CD4-positive, alpha-beta T cell treated with Interleukin-4 for 1 hour (primary cell): ENCODE measurements at places on chromosomes 2 and 18.
A peak's percentile ranks its signal among the peaks of the same experiment; 100 is the strongest.

DNA sequence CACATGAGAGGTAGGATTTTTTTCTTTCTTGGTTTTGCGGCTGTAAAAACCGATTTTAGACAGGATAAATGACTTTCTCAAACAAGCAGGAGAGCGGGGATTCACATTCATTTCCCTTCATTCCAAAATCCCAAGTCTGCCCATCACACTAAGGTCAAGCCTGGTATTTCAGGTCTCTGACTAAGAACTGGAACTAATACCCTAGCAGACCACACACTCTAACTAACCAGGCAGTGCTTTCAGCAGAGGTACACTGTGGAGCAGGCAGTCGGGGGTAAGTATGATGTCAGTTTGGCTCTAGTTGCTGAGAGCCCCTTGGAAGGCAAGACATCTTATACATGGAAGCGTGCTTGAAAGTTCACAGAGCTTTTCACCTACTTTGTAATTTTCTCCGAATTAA, 128.1 kb upstream of the LHCGR start:
- DNase-seq = no peak

DNA sequence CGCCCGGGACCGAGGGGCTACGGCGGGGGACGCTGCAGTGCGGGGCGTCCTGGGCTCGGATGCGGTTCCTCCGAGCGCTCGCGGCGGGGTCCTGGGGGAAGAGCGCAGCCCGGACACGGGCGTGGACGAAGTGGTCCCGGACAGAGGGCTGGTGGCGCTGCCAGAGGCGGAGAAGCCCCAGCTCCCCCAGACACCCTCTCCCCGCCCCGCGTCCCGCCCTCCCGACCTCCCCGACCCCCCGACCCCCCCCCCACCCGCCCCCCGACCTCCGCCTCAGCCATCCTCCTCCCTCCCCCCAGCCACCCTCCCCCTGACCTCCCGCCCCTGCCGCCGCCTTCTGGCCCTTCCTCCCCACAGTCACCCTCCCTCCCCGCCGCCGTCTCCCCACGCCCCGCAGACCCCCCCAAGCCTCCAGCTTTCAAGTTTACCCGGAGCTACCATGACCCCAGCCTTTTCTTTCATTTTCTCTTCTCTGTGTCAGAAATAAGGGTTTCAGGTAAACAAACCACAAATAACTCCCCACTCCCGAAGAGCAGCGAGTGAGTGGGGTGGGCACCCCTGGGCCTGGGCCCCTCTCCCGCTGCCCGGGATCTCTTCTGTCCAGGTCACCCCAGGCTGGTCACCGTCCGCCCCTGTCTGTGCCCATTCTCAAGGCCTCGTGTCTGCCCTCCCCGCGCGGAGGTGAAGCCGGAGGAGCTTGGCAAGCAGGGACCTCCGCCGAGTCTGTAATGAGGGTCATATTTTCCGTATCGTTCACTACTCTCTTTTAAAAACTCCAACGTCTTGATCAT, 5.1 kb downstream of the NFATC1 start:
- DNase-seq = peak; percentile 74

DNA sequence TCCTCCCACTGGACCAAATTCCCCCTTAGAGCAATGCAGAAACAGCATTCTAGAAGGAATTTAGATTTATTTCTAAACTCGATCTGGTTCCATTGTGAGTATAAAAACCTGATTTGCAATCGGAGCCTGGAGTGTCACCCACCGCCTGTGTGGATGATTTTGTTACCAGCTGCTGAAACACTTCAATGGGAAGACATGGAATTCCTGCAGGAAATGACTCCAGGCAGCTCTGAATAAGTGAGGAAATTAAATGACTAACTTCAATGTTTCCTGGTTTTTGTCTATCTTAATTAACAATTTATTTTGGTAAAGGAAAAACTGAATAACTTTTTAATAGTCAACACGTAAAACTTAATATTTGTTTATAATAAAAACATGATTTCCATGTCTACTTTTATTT, 19.3 kb downstream of the CTAGE1 start:
- DNase-seq = no peak

DNA sequence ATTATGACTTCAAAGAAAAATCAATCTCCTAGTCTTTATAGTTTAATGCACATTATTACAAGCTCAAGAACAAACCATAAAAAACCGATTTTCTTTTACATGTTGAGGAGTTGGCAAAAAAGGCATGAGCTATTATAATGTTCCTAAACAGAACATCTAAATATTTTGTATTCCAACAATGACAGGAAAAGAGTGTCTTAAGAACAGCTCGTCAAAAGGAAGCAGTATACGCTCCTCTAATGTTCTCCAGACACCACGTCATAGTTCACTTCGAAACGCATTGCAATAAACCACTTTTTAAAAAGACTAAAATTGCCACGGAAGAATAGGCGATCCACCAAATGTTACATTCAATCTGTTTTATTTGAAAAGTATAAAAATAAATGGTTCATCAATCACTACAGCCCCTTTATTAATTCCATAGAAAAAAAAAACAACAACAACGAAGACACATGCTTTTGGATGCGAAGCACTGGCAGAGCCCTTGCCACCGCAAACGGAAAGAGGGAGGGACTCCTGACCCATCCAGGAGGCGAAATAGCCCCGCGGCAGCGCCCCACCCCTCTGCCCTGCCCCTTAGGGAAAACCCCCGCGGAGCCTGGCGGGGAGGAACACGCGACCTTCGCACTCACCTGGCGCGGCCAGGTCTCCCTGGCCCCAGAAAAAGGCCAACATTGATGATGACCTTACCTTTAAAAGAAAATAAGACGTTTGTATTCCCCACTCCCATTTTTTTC, 45.8 kb downstream of the MBP start:
- DNase-seq = no peak

DNA sequence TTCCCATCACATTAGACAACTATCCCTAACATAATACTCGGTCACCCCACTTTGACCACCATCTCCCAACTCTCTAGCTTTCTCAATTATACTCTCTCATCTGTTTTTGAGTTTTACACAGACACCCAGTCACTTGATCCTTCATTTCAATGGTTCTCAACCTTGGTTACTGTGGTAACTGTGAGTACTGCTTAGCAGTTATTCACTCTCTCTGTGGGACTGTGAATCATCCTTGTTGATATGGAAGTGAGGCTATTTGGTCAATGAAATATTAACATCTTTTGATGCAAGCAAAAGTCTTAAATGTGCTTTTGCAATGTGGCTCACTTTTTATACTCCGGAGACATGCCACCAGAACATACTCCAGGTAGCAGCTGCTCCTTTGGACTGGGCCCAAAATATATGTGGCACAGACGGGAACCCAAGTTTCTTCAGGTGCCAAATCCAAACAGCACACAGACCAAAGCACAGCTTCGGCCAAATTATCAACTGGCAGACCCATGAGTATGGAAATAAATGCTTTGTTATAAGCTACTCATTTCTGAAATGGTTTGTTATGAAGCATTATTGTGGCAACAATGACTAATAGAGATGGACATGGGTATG, 75.0 kb upstream of the SLC25A52 start:
- no peak for DNase-seq

DNA sequence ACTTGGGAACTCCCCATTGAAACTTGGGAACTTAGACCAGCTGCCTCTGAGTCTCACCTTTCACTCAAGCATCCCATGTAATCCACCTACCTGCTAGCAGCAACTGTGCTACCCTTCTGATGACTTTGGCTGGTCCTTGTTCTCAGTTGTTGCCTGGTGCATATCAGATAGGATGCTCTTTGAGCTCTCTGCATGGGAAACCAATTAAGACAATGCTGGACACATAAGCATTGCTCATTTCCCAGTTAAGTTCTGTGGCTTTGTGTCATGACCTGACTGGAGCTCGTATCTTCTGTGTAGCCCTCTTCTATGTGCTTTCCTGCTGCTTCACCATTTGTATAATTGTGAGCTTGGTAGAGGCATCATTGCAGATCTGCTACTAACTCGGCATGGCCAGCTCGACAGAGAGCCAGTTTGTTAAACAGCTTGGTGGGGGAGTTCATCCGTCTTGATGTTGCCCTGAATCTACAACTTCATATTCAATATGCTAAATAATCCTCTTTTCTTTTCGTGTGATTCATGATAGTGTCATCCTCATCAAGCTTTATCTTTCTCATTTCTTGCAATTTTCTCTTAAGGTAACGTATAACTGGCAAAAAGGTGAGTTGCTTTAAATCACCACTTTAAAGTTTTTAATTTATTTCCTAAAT, 447.5 kb upstream of the SLC14A2 start:
- DNase-seq = no peak

DNA sequence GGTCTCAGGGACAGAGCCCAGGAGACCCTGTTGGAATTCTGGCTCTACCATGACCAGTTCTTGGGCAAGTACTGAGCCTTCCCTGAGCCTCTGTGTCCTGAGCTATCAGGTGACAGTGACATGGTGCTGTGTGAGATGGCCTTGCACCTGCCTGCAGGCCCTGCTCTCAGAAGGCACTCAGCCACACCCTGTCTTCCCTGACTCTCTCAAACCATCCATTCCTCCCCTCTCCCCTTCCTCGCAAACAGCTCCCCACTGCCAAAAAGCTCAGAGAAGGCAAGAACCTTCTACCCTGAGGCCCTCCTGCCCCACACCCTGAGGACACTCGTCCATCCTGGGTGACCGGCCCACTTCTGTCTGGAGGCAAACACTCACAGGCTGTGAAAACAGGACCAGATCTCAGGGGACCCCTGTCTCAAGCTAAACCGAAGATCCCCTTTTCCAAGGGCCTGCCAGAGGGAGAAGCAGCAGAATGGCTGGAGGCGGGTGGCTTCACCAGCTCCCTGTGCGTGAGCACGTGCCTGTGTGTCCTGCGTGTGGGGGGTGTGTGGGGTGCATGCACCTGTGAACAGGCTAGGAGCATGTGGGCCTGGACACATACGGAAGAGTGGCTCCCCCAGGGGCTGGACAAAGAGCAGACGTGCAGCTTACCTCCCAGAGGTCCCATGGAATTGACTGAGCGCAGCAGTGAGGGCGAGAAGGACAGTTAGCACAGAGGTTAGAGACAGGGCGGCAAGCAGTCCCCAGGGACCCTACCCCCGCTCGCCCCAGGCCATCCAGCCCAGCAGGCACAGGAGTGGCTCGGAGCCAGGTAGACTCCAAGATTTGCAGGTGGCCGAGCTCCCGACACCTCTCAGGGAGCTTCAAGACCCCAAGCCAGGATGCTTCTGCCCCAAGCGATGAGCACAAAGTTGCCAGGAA, 53.9 kb downstream of the BIN1 start:
- DNase-seq = no peak

DNA sequence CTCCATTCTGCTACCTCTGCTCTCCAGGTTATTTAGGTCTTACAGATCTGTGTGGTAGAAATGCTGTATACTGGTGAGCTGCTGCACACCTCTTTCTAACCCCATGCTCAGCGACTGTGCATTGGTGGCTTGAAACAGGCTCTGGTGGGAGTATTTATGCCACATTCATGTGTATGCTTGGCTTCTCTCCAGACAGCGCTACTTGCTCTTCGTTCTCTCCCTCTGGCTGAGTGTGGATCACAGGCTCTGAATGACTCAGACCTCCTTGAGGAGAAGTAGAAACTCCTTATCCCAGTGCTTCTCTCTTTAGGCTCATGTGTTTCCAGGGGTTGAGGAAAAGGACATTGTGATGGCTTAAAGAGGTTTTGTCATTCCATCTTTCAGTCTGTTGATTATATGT, 54.9 kb downstream of the FHOD3 start:
- DNase-seq = no peak

DNA sequence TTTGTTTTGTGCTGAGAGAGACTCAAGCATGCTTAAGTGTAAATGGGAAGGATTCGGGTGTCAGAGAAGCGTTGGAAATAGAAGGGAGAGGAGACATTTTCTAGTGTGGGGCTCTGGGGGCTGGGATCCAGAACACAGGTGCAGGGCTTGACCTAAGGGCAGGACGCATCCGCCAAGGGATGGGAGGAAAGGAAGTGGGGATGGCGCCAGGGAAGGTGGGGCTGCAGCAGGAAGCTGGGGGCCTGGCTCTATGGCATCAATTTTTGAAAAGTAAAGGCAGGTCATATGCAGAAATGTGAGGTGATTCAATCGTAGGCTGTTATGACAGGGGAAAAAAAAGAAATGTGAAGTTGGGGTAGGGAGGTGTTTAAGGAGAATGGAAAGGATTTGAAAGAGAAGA, 143.2 kb upstream of the SERTAD2 start:
- DNase-seq = no peak

DNA sequence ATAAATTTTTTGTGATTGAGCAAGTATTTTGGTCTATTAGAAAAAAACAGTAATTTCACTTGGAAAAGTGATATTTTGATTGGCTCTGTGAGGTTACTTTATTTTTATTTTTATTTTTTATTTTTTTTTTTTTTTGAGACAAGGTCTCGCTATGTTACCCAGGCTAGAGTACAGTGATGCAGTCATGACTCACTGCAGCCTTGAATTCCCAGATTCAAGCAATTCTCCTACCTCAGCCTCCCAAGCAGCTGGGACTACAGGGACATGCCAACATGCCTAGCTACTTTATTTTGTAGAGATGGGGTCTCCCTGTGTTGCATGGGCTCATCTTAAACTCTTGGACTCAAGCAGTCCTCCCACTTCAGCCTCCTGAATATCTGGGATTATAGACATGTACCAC, 60.9 kb upstream of the MGAT5 start:
- DNase-seq = no peak

DNA sequence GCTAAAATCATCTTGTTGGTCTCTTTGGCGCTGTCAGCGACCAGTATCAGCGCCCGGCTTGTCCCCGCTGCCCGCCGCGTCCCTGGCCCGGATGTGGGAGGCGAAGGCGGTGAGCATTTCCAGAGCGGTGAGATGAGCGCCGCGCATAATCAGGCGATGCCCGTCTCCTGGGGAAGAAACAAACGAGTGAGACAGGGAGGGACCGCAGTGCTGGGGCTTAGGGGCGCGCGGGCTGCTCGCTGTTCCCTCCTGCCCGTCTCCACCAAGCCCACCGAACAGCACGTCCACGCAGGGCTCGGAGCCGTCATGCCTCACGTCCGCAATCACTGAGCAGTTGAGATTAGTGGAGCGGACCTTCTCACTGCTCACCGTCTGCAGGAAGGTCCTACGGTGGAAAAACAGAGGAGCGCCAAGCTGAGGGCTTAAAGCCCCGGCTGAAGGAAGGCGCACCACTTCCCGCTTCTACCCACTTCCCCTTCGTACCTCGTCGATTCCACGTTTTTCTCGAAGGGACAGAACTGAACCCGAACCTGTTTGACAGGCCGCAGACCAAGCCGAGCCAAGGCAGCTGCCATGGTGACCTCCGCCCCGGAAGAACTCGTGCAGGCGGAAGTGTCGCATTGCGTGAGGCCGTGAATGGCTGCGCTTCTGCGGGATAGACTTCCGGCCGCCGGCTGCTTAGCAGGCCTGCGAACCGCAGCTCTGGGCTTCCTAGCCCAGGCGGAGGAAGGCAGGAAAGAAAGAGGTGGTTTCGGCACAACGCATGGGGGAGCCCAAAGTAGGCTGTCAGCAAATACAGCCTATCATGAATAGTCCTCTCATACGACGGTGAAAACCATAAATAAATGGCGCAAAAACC, at the start of gene MRPL53:
Gene MRPL53, minus strand, starts transcription at position 595 of the 859 bp plus-strand sequence. Its CDS starts 20 bp downstream, at position 575.
- peak; percentile 96 for DNase-seq

DNA sequence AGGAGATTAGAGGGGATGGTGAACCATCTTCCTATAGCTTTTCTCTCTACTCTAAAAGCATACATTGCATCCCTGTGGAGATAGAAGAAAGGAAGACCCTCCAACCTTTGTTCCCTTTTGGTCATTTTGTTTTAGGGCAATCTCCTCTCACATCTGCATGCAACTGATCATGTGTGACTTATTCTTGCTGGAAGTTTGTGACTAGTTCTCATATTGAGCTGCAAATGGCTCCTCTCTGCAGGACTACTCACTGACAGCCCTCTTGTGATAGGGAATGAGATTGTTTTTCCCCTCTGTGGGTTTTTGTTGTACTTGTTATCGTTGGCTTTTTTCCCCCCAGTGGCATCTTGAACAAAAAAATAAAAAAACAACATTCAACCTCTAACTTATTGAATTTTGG, 416.0 kb upstream of the CNTNAP5 start:
- DNase-seq = no peak
